Fibroblast of skin of scalp (primary cell): ENCODE measurements at places on chromosomes 7 and 10.

DNA sequence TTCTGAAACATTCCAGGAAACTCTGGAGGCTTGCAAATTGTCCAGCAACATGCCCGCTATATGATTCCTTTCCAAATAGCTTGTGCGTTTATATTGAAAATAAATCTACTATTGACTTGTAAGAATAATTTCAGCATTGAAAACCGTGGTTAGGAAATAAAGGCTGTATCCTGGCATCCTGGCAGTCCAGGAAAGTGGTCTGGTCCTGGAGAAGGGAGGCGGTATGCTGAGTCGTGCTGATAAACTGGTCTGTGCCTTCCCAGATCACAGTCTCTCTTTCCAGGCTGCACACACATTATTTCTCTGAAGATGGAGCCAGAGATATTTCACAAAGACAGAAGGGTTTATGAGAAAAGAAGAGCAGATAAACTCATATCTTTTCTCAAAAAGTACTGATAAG is 350.1 kb upstream of the COBL start:
- DNase-seq = no peak

DNA sequence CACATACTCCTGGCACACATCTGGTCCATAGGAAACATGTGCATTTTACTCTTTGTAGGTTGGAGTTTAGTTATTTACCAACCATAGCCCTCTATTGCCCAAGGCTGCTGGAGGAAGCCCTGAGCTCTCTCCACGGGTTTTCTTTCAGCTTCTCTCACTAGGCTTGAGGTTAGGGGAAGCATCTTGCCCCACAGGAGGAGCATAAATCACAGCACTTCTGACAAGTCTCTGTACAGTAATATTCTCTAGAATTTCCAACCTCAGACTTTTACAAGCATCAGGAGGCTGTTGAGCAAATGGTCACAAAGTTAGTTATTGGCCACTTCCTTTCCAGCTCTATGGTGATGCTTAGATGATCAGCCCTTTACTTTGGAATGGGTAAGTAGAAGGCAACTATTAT is 122.9 kb upstream of the GLI3 start:
- peak; percentile 45 for DNase-seq

GRCh38 chr10:121734589-121735045 is 136.4 kb upstream of the FGFR2 start:
- DNase-seq = peak; percentile 41

DNA sequence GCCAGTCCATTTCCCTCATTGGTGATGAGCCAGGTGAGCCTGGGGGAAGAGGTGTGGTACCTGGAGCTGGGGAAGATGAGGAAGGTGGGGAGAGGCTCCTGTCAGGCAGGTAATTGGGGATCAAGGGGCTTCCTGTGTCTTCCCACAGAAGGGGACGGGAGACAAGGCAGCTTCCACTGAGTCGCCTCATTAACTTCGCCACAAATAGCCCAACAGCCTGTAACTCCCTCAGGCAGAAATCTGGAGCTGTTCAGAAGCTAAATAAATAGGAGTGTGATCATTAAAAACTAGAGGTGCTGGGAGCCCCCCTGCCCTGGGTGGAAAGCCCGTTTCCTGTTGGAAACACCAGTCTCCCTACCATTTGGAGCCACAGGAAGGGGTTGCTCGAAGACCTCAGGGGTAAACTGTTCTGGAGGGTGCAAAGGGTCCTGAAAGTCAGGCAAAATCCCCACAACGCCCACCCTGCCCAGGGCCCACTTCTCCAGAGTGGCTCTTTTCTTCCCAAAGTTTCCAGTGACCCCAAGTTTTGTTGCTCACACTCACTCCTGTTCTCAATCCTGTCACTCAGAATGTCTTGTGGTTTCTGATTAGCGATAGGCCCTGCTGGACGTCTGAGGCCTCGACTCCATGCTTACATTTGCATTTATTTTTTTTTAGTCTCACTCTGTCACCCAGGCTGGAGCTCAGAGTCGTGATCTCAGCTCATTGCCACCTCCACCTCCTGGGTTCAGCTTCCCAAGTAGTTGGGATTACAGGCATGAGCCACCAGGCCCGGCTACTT is 25.7 kb downstream of the UNC5B start:
- peak; percentile 30 for DNase-seq

DNA sequence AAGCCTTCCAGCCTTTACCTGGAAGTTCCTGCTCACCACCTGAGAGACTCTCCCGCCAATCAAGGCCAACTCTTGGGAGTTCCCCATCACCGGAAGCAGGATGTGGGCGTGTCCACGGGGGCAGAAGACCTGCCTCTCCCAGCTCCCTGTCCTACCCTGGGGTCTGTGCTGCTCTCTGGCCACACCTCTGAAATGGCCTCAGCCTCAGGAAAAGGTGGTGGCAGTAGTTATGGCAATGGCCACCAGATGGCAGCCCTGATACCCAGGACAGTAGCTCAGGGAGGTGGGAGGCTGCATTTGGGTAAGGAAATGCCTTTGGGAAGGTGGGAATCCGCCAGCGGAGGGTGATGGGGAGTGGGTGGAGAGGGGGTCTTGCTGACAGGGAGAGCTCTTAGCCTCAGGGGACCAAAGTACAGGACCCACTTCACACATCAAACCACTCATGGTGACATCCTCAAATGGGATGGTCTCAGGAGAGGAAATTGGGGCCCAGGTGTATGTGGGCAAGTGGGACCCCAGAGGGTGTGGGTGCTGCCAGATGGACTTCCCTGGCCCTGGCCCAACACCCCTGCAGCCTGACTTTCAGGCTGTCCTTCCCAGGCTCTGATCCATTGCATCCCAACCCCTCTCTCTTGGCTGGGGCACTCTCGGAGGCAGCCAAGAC is 33.9 kb downstream of the KAZALD1 start:
- DNase-seq = peak; percentile 61

DNA sequence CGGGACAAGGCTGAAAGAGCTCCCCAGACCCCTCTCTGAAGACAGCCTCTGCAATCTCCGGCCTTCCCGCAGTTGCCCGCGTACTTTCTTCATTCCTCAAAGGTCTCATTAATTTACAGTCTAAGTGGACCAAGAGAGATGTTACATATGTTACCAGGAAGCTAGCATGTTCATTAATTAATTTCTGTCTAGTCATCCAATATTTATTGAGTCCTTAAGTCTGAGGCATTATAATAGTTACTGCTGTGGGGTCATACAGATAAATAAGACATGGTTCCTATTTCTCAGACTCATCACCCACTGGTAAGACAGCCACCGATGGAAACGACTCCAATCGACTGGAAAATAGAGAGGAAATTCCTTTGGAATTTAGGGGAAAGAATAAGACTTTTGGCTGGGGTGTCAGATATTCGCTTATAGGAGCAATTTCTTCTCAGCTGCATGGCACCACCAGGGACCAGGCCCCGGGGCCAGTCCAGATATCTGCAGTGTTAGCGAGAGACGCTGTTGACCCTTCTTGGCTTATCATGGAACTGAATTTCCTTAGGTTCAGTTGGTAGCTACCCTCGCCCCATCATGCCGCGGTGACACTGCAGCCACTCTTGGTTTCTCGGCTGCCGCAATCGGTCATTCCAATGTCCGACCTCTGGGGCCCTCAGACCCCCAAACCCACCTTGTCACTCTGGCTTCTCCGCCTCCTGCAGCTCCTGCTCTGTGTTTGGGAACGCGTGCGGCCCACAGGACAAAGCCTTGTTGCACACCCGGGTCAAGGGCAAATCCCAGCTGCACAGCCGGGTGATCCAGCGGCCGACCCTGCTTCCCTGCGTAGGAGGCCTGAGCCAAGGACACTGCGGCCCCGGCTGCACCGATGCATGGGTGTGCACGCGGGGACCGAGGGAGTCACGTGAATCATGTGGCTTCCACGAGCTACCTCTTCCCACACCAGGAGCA is 383.2 kb downstream of the DNAJB6 start:
- no peak for DNase-seq

GRCh38 chr7:97580205-97580604 is 151.7 kb upstream of the TAC1 start:
- DNase-seq = no peak
